Aorta (tissue), 5 donors: ENCODE measurements at places on chromosomes 2 and 18. TPM values are rescaled to one million over a fixed set of nuclear protein-coding genes. Genes with fewer than 3 reads are reported as not detected.

DNA sequence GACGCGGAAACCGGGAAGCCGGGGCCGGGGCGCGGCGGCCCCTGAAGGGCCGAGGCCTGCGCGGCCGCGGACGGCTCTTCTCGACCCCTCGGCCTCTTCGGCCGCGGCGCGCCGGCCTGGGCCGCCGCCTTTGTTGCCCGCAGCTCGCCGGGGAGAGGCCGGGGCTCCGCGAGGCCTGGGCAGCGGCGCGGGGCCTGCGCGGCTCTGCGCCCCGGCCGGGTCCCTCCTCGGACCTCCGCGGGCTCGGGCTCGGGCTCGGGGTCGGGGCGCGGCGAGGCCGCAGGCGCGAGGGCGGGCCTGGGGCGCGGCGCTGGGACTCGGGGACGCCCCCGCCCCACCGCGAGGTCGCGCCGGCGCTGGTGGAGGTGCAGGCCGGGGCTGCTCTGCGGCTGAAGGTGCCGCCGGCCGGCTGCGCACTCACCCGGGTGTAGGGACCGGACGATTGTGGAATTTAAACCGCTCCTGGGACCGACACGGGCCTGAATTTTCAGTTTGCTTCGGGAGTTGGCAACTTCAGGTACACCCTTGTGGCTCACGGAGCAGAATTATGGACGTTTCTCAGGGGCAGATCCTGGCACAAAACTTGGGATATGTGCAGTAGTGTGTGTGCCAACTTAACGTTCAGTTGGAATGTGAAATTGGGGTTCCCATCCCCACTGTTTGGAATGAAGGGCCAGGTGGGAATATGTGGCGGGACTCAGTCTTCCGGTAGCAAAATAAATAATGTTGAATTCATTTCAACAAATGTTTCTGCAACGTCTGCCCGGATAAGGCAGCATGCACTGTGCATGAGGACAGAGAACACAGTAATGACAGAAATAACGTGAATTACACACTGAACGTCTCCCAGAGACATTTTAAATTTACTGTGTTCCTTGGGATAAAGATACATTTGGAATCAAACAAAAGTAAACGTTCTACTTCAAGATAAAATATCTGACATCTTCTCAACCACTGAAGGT is 787 bp downstream of the SOCS6 start:
- DNase-seq = peak; percentile 77
- no peaks in the 10 kb centered on the region for H3K27me3 ChIP-seq
- peak overlapping the region; percentile 91 for H3K27ac ChIP-seq
- peak overlapping the region; percentile 96 for H3K4me3 ChIP-seq
- peaks cover 5% of the 10 kb centered on the region for H3K4me1 ChIP-seq
- no peaks in the 10 kb centered on the region for H3K36me3 ChIP-seq

DNA sequence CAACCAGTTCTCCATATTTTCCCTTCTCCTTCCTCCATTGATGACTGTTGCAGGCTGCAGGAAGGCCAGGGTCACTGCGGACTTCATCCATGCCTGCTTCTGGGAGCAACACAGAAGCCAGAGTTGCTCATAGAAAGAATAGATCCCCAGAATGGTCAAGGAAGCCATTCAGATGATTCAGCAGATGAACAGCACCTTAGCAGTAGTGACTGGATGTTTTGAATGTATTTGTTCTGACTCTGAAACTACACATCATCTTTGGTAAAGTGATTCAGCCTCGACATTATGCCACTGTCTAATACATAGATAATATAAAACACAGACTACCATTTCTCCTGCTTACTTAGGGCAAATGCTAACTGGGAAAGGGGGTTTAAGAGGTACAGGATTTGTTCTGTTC is 411.6 kb downstream of the RND3 start:
- H3K4me1 ChIP-seq = no peaks in the 10 kb centered on the region
- DNase-seq = no peak
- H3K4me3 ChIP-seq = no peak overlapping the region
- H3K27me3 ChIP-seq = no peaks in the 10 kb centered on the region
- no peak overlapping the region for H3K27ac ChIP-seq

- H3K4me1 ChIP-seq = no peaks in the 10 kb centered on the region
- no peaks in the 10 kb centered on the region for H3K27me3 ChIP-seq
- no peak for DNase-seq
- no peak overlapping the region for H3K4me3 ChIP-seq
These were observed 231.5 kb downstream of the AFF3 start for GRCh38 chr2:99910902-99911301.

GRCh38 chr2:29072971-29073725 is 1.2 kb downstream of the PCARE start:
- no peak overlapping the region for H3K27ac ChIP-seq
- H3K27me3 ChIP-seq = no peaks in the 10 kb centered on the region
- no peaks in the 10 kb centered on the region for H3K36me3 ChIP-seq
- DNase-seq = no peak
- no peak overlapping the region for H3K4me3 ChIP-seq

- no peak overlapping the region for H3K27ac ChIP-seq
- H3K27me3 ChIP-seq = no peaks in the 10 kb centered on the region
- H3K4me3 ChIP-seq = no peak overlapping the region
- no peak for DNase-seq
These were observed 28.1 kb downstream of the TFCP2L1 start for GRCh38 chr2:121256720-121257479.

DNA sequence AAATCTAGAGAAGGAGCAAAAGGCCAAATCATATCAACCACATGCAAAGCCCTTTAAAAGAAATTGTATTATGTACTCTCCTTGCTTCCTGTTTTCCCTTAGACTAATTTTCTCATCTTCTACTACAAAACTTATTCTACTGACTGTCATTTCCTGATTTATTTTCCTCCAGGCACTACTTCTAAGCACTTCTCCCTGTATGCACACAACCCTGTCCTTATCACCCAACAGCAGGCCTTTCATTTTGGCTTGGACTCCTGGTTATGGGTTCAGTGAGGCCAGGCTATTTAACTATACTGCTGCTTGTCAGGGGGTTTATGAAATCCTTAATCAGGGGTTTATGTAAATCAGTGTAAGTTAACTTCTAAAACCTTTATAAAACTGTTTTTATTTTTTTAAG is 205.1 kb upstream of the FAM98A start:
- H3K4me1 ChIP-seq = no peaks in the 10 kb centered on the region
- no peak overlapping the region for H3K27ac ChIP-seq
- H3K4me3 ChIP-seq = no peak overlapping the region
- DNase-seq = no peak

GRCh38 chr18:60452421-60452820 is 79.8 kb upstream of the MC4R start:
- no peaks in the 10 kb centered on the region for H3K27me3 ChIP-seq
- H3K36me3 ChIP-seq = no peaks in the 10 kb centered on the region
- H3K4me3 ChIP-seq = no peak overlapping the region
- no peak overlapping the region for H3K27ac ChIP-seq
- DNase-seq = no peak

The DSG1 gene
- not detected for total RNA-seq

The CPO gene
- 0.51 TPM for total RNA-seq

DNA sequence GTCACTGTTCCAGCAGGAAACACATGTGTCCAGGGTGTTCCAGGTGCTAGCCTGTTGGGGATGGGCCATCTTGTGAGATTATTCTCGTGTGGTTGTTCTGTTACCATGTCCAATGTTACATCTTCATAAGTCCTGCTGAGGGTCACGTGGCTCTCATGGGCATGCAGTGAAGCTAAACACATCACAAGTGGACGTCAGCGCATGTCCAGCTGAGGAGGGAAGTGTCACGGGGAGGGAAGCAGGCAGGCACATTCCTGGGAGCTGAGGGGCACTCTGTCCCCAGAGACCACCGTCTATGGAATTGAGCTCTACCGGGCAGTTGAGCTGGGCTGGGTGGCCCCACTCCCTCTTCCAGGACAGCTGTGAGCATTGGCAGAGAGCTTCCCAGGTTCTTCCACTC is 155.3 kb upstream of the TWIST2 start:
- H3K4me3 ChIP-seq = no peak overlapping the region
- DNase-seq = no peak
- H3K36me3 ChIP-seq = no peaks in the 10 kb centered on the region
- H3K27ac ChIP-seq = no peak overlapping the region

DNA sequence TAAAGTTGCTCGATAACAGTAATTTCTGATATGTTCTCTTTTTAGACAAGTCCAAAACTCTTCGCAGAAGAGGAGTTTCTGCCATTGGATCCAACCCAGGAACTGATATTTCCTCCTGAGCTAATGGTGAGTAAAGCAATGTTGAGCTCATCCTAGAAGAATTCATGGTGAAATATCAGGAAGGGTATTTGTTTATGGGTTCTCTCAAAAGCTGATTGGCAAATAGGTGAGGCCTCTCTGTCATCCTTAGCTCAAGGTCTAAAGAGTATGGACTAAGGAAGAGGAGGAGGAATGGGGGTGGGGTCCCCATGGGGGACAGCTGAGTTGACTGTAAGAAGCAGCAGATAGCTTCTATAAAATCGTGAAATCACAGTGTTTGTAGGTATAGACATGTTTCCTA is 18.2 kb downstream of the AOX1 start:
- H3K27me3 ChIP-seq = no peaks in the 10 kb centered on the region
- no peaks in the 10 kb centered on the region for H3K36me3 ChIP-seq
- no peak overlapping the region for H3K27ac ChIP-seq
- no peaks in the 10 kb centered on the region for H3K4me1 ChIP-seq

DNA sequence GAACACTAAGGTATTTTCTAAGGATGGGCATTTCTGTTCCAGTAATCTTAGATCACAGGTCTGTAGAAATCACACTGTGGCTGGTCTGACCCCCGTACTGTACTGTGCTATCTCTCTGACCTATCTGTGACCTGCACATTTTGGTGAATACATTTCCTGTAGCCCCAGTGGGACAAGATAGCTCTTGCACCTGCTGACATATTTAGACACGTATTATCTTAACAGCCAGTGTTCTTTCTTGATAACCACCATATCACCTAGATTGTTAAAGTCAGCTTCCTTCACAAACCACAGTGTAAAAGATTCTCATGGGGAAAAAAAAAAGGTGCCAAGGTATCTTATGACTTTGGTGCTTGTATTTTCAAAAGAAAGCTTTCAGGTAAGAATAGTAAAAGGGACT is 39.8 kb upstream of the TMEM247 start:
- no peaks in the 10 kb centered on the region for H3K4me1 ChIP-seq
- no peaks in the 10 kb centered on the region for H3K36me3 ChIP-seq
- no peaks in the 10 kb centered on the region for H3K27me3 ChIP-seq
- H3K27ac ChIP-seq = no peak overlapping the region
- DNase-seq = no peak

- DNase-seq = no peak
- H3K4me1 ChIP-seq = no peaks in the 10 kb centered on the region
These were observed 209.2 kb upstream of the SMAD2 start for GRCh38 chr18:48139431-48140347.

DNA sequence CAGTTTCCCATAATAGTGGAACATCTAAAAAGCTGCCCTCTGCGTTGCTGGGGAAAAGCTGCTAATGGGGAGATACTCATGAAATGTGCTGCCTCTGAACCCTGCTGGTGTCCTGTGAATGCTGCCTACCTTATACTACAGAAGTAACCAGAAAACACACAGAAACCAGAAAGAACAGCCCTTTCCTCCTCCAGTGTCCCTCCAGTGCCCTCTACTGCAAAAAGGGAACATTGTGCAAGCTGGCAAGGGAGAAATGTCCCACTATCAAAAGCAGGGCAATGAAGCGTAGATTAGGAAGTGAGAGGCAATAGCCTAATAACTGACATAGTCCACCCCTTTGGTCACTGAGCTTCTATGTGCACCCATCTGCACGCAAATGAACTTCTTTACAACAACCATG is 162.7 kb upstream of the ETAA1 start:
- H3K4me1 ChIP-seq = no peaks in the 10 kb centered on the region
- DNase-seq = no peak
- no peaks in the 10 kb centered on the region for H3K36me3 ChIP-seq
- no peak overlapping the region for H3K27ac ChIP-seq

The CD8A gene
- 3.9 TPM for total RNA-seq

GRCh38 chr2:14513903-14514302 is 118.6 kb upstream of the LRATD1 start:
- no peak overlapping the region for H3K27ac ChIP-seq
- no peak overlapping the region for H3K4me3 ChIP-seq
- no peaks in the 10 kb centered on the region for H3K36me3 ChIP-seq
- no peaks in the 10 kb centered on the region for H3K27me3 ChIP-seq
- no peak for DNase-seq

- no peaks in the 10 kb centered on the region for H3K4me1 ChIP-seq
- no peak for DNase-seq
- H3K27ac ChIP-seq = no peak overlapping the region
These were observed 362.9 kb downstream of the ZEB2 start for GRCh38 chr2:144156736-144157640.

The AKAIN1 gene
- total RNA-seq = not detected

The CYP27C1 gene
- 0.42 TPM for total RNA-seq

The CFAP53 gene
- 0.49 TPM for total RNA-seq

The PLB1 gene
- total RNA-seq = 4.9 TPM

GRCh38 chr2:38113981-38114708 is 38.2 kb upstream of the CYP1B1 start:
- DNase-seq = no peak
- no peaks in the 10 kb centered on the region for H3K4me1 ChIP-seq
- H3K27me3 ChIP-seq = no peaks in the 10 kb centered on the region
- no peak overlapping the region for H3K4me3 ChIP-seq

DNA sequence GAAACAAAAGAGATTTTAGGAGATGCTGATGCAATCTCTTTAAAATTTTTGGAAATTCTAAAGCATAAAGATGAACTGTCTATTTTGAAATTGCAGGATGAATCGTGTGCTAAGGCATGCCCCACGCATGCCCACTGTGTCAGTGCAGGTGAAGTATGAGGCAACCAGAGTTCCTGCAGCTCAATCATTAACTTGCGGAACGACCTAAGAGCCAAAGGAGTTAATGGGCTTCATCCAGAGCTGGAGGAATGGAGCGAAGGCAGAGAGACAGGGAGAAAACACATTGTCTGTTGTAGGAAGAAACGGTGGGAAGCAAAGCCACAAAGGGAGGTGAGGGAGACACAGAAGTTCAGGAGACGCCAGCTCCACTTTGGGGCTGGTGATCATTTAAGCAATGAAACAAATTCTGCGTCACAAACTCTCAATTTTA is 265.2 kb downstream of the CCDC85A start:
- no peaks in the 10 kb centered on the region for H3K4me1 ChIP-seq
- no peaks in the 10 kb centered on the region for H3K36me3 ChIP-seq
- peak; percentile 38 for DNase-seq
- no peak overlapping the region for H3K4me3 ChIP-seq

- H3K27ac ChIP-seq = no peak overlapping the region
- H3K36me3 ChIP-seq = no peaks in the 10 kb centered on the region
- H3K27me3 ChIP-seq = no peaks in the 10 kb centered on the region
These were observed 56.8 kb downstream of the SRD5A2 start for GRCh38 chr2:31523871-31524492.
